ENCODE measurements at places on chromosomes 11 and 22.
A peak's percentile ranks its signal among the peaks of the same experiment; 100 is the strongest.

GRCh38 chr11:110373051-110373702, 56.6 kb upstream of the FDX1 start:
- DNase-seq = no peak

DNA sequence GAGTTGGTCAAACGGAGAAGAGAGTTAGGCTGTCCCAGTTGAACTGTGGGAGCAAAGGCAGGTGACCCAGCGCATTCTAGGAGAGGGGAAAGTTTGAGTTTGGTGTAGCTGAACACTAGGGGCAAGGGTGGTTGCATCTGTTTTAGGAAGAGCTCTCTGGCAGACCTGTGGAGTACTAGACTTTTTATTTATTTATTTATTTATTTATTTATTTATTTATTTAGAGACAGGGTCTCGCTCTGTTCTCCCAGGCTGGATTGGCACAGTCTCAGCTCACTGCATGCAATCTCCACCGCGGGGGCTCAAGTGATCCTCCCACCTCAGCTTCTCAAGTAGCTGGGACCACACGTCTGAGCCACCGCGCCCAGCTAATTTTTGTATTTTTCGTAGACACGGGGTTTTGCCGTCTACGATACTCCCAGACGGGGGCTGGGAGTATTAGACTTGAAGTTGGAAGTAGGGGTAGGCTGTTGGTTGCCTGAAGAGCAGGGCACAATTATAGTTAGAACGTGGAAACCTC, 950 bp upstream of the ACER3 start:
- no peak for DNase-seq

DNA sequence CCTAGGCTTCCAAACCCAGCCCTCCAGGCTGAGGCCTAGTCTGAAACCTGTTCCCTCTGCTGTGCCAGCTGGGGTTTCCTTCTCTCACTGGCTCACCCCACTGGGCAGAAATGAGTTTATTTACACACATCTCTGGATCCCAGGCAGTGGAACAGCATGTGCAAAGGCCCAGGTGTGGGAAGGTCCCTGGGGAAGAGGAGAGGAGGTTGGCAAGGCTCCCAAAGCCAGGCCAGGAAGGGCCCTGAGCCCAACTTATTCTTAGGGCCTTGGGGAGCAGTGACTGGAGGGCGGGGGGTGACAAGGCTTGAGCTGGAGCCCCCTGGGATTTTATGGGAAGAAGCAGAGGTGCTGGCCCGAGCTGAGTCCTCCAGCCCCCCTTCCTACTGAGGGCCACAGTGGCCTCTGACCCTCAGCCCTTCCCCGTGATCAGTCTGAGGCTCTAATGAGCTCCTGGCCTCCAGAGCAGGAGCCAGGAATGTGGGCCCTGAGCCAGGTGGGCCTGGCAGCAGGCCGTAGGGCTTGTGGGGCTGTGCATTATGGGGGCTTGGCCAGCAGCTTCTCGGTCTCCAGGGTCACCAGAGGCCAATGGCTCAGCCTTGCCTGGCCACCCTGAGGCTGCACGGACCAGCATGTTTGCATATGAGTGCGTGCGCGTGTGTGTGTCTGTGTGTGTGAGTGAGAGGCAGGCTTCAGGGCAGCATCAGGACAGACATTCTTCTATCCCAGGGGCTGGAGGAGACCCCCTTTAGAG, 2.9 kb downstream of the MYO7A start:
- DNase-seq = peak; percentile 37

DNA sequence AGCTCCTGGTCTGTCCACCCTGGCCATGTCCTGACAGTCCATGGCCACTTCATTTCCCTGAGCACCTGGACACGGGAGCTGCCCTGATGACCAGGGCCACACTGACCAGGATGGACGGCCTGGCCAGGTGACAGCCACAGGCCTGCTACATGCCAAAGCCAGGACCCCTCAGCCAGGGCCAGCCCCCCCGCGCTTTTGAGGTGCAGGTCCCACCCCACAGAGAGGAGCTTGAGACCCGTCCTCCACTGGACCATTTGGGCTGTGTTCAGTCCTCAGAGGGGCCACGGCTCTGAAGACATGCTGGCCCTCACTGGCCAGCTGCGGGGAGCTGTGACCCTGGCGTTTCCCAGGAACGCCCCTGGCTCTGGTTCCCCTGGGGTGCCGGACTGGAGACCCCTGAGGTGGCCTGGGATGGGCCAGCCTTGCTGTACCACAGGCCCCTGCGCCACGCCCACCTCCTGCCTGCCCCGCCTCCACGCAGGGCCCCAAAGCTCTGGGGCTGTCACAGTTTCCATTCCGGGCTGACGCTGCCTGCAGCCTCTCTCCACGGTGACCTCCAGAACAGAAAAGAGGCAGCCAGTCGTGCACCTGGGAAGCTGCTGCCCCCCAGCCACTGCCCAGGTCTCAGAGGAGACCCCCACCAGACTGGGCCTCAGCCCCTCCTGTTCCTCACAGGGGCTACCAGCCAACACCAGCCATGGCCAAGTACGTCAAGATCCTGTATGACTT, 18.2 kb downstream of the EPS8L2 start:
- no peak for DNase-seq

DNA sequence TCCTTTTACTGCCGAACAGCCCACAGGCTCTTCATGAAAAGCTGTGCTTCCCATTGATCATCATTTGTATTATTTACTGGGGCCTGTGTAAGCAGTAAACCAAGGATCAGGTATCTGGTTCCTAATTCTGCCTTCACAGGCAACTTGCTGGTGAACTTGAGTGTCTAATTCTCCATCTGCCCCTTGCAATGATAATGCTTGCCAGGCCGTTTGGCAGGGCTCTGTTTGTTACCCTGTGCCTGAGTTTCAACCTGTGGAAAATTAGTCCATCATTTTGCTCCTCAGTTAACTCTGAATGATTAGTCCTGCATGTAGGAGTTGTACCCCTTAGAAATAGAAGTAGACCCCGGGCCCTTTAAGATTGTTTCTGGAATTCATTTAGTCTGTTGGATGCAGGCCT, 298.4 kb upstream of the CADM1 start:
- no peak for DNase-seq

- DNase-seq = no peak
Observed at GRCh38 chr11:65771589-65772112, 9.1 kb downstream of the AP5B1 start.

- DNase-seq = no peak
Observed at GRCh38 chr11:34191578-34191977, 86.1 kb downstream of the NAT10 start.

DNA sequence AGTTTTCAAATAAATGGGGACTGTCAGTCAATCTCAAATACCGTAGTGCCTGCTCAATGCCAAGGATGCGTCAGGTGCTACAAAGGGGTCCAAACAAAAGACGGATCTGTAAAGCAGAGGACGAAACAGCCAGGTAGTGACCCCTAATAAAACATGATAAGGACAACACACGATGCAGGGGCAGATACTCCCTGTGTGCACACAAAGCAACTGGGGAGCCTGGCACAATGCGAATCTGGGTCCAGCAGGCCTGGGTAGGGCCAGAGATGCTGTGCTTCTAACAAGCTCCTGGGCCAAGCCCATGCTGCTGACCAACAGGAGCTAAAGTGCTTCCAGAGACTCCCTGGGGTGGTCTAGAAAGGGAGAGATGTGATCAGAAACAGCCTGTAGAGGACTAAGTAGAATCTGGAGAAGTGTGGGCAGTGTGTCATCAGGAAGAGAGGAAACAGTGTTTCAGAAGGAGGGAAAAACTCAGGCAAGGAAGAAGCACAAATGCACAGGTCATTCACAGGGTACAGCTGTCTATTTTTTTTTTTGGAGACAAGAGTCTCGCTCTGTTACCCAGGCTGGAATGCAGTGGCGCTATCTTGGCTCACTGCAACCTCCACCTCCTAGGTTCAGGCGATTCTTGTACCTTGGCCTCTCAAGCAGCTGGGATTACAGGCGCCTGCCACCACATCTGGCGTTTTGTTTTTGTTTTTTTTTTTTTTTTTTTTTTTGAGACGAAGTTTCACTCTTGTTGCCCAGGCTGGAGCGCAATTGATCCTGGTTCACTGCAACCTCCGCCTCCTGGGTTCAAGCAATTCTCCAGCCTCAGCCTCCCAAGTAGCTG, 74.5 kb downstream of the MICAL3 start:
- DNase-seq = no peak

- no peak for DNase-seq
Observed at GRCh38 chr11:68074584-68075352, 35.9 kb downstream of the TCIRG1 start.

DNA sequence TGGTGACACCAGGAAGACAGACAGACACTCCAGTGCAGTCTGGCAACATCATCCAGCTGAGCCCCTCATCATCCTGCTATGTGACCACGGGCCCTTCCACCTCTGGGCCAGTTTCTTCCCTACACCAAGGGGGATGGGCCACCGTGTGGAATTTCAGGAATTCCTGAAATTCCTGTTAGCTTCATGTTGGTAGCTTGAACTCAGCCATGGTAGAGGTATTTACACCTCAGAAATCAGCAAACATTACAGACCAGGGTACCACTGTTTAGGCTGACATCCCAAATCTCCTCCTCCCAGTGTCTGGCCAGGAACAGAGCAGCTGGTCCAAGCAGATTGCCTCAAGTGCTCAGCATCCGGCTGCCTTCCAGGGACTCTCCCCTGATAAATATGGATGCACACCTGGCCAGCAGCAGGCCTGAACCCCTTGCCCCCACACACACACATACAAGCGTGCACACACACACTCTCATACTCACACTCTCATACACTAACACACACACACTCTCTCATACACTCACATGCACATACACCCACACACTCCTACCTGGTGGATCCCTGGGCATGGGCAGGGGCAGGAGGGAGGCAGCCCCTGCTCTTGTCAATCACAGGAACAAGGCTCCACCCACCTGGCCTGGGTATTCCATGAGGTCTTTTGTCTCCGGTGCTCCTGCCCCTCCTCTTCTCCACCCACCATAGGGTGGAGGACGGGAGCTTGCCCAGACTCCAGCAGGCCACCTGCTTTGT, 85.2 kb downstream of the BUD13 start:
- no peak for DNase-seq

- no peak for DNase-seq
Observed at GRCh38 chr22:50056214-50056972, 1.7 kb downstream of the TTLL8 start.

DNA sequence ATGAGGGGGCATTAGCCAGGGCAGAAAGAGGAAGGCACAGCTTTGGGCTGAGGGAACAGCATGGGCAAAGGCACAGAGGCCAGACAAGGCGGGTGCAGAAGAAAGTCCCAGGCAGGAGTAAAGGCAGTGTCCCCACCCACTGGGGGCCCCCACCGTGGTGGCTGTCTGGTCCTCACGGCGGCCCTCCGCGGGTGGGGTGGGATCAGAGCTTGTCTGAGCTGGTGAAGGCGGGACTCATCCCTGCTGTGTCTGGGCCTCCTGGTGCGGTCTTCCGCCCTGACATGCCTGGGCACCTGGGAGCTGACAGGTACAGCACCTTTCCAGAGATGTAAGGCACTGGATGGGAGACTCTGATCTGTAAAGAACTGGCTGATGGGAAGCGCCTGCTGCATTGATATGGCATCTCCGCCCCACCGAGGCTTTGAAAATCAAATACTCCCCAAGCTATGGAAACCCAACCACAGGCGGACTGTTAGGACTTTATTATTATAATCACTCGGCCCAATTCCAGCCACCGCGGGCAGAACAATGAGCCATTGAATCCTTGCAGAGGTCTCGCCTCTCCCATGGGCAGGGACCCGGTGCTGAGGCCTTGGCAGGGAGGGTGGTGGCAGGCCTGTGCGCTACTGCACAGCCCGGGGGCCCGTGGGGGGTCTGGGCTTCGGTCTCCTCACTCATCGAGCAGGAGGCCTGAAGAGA, 14.2 kb upstream of the GNB1L start:
- DNase-seq = no peak

- no peak for DNase-seq
Observed at GRCh38 chr22:47144076-47144765, 381.8 kb downstream of the TBC1D22A start.

GRCh38 chr22:17777005-17777716, 2.9 kb upstream of the BID start:
- peak; percentile 27 for DNase-seq

GRCh38 chr11:134738581-134738980, 326.5 kb upstream of the B3GAT1 start:
- no peak for DNase-seq

DNA sequence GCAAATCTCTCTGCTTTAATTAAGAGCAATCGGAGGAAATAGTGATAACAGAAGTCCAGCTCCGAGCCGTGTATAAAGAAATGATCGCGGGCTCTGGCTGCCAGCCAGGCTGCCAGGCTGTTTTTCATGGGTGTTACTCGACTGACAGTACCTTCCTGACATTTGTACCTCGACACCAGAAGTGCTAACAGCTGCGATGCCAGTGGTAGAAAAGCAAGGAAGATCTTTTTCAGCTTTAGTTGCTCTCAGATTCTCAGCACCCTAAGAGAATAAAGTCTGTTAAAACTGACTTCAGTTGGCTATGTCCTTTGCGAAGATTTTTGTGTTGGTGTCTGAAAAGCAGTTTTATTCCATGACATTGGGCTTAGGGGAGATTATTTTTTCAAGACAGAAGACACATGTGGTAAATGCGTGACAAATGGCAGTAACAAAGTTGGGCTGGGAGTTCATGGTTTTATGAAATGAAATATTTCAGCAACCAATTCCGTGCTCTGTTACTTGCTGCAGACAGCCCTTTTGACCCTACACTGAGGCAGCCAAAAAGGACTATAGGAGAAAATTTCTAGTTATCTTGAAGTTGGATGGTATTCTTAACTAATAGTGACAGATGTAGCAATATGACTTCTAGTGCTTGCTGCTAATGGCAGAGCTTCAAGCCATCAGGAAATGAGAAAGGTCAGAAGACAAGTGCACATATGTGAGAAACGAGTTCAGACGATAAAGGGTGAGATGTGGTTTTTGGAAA, 296.2 kb downstream of the CNTN5 start:
- DNase-seq = no peak

- no peak for DNase-seq
Observed at GRCh38 chr11:16293204-16293681, 63.1 kb downstream of the SOX6 start.

- DNase-seq = no peak
Observed at GRCh38 chr11:62150887-62151736, 27.3 kb downstream of the INCENP start.

- DNase-seq = no peak
Observed at GRCh38 chr22:40469181-40469580, 98.8 kb downstream of the SGSM3 start.

GRCh38 chr22:46023558-46023981, 46.6 kb upstream of the WNT7B start:
- DNase-seq = no peak

- no peak for DNase-seq
Observed at GRCh38 chr11:3989921-3990290, 104.7 kb upstream of the RRM1 start.

- no peak for DNase-seq
Observed at GRCh38 chr22:47064416-47064815, 302.0 kb downstream of the TBC1D22A start.

DNA sequence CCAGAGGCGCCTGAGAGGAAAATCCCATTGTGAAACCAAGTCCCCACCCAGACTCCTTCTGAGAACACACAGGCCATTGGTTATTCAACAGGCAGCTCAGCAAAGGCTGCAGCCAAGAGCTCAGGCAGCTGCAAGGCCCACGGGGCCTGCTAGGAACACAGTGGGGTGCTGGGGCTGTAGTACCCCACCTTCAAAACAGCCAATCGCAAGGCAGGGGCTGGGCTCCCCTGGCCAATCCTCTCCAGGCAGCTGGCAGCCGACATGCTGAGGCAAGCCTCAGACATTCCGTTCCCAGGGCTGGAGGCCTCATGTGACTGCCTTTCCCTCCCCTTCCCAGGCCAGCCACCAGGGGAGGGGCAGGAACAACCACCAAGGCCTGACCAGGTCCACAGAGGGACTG, 6.6 kb downstream of the PRODH start:
- no peak for DNase-seq
